ENCODE measurements at places on chromosomes 2 and 18.
A peak's percentile ranks its signal among the peaks of the same experiment; 100 is the strongest.

GRCh38 chr18:49725809-49726674, 87.3 kb downstream of the ACAA2 start:
- no peak for DNase-seq

- DNase-seq: peak; percentile 48
Observed at GRCh38 chr2:67772216-67773170, 290.3 kb downstream of the C1D start.

DNA sequence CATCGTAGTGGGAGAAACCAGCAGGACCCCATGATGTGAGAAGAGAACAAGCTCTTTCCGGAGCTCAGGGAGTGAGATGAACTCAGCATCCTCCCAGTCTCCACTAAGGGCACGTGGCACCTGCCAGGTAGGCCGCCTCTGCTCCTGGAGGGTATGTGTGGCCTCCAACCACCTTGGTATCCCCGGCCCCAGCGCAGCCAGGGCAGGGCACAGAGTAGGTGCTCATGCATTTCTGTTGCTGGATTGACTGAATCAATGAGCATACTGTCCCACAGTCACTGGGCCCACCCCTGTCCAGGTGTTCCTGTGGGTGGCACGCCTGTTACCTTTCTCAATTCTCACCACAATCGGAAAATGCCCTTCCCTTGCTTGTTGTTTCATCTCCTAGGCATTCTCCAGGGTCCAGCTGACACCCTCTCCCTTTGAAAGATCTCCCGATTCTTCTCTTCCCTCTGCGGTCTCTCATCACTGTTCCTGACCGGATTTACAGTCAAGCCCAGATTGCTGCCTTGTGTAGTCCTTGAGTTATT, 138.5 kb upstream of the SMAD2 start:
- DNase-seq: no peak

DNA sequence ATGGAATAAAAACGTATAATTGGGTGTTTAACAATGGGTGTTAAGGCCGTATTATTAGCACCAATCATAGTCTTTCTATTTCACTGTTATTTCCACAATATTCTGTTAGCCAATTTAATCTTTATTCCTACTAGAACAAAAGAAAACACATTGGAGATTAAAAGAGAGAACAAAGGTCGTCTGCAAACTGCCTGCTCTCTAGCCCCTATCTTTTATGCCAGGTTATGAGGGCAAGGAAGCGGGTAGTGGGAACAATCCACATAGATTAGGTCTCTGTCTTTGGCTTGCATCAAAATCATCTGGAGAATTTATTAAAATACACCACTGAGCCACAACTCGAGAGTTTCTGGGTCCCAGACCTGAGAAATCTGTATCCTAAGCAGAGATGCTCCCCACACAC, 69.4 kb upstream of the DSC1 start:
- DNase-seq: no peak

- no peak for DNase-seq
Observed at GRCh38 chr2:30866974-30867373, 59.7 kb upstream of the CAPN13 start.

- DNase-seq: no peak
Observed at GRCh38 chr2:21700644-21701043, 576.9 kb downstream of the TDRD15 start.

- DNase-seq: no peak
Observed at GRCh38 chr2:236250909-236251579, 13.2 kb downstream of the ASB18 start.

DNA sequence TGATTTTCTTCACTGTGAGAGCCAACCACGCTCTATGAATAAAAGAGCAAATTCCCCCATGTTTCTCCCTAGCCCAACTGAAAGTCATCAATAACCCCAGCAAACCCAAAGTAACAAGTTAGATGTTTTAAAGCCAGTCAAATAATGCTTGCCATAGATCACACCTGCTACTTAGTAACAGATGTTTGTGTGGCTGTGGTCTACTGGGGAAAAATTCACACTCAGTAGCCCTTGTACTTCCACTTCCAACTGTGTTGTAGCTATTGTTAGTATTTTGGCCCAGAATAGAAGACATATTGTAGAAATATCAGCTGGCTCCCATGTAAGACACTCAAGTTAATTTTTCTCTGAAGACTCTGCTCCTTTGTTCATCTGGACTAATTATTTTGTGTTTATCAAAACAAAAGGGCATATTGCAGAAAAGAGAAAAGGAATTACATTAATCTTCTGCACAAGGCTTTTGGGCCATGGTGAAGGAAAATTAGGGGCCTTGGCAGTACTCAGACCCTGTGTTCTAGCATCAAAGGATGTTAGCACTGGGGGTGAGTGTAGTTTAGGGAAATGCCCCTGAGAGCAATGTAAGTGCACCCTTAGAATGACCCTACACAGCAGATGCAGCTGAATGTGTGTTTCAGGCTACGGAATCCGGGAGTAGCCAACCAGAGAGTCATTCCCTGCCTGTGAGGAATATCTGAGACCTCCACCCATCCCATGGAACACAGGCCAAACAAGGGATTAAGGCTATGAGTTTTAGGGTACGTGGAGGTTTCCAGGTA, 521.9 kb downstream of the EPHA4 start:
- DNase-seq: no peak

DNA sequence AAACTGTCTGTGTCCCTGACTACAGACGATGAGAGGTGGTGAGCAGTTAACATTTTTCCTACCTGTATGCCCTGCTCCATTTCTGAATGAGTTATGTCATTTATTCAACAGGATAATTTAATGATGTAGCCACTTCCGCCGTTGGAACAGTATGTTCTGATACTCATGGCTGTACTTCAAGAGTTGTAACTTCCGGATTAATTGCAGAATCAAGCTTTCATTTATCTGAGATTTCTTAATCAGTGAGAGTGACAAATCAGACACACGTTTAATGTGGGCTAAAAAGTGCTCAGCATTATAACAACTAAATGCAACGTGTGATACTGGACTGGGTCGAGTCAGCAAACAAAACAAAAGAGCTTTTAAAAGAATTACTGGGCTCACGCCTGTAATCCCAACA, 107.7 kb downstream of the KCTD1 start:
- DNase-seq: no peak

DNA sequence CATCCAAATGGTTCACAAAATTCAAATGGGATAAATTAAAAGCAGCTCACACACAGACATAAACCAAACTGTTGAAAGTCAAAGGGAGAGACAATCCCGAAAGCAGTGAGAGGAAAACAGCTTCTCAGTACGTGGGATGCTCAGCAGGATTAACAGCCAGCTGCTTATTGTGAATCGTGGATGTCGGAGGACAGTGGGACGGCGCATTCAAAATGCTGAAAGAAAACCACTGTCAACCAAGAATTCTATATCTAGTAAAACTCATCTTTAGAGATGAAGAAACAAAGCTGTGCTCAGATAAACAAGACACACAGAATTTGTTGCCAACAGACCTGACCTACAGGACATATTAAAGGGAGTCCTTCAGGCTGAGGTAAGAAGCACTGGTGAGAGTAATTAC, 102.9 kb downstream of the NFATC1 start:
- no peak for DNase-seq

DNA sequence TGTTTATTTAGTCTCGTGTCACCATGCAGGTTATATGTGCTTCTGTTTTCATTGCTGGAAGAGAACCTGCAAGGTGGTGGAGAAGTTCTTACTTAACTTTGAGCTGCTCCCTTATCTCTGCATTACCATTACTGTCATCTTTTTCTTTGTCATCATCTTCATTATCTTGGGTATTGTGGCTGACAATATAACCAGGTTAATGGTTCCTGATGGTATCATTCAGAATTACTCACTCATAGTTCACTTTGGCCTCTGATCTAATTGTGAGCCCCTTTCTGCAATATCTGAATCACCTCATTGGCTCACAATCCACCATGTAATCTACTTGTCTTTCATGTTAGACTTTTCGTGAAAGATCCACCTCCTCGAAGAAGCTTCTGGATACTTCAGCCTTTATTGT, 5.0 kb downstream of the CD28 start:
- DNase-seq: no peak

GRCh38 chr18:5429681-5430080, 114.1 kb downstream of the EPB41L3 start:
- DNase-seq: no peak

DNA sequence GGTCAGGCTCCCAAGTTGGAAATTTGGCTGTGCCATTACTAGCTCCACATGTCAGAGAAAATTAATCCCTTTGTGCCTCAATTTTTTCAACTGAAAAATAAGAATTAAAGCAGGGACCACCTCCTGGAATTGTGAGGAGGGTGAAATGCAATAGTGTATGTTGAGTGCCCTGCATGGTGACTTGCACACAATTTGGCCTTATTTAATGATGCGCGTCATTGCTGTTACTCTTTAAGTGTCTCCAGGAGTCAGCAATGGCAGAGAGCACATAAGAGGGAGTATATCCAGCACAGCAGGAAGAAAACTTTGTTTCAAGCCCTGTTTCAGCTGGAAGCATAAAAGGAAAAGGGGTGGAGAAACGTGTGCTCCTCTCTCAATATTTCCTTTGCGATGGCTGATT, 215.8 kb downstream of the ALK start:
- peak; percentile 27 for DNase-seq

DNA sequence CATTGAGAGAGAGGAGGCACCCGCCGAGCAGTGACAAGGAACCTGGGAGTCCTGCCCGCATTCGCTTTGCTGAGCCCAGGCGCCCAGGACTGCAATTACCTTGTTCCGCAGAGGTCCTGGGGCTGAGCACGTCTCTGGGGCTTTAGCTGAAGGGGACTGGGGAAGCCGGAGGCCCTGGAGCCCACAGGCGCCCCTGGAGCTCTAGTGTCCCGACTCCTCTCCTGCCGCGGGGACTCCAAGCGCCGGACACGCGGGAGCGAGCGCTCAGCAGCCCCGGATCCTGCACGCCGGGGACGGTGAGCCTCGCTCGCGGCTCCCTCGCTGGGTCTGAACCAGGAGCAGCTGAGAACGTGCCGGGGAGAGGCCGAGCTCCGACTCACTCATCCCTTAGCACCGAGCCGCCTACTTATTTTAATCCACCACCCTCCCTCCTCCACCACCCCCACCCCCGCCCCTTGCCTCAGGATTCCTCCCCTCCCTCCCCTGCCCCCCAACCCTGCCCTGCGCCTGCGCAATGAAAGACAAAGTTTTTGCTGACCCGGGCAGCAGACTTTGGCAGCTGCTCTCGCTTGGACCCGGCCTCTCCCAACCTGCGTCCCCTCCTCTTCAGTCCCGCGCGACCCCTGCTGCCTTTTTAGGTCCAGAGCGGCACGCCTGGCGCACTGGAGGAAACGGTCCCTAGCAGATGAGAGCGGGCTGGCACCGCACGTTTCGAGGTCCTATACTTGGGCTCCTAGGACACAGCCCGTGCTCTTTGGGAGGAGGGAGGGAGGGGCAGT, at the start of gene OSR1:
Gene OSR1 (minus strand): TSS at position 382 of the 779 bp plus-strand sequence. CDS start 4,818 bp downstream, outside the sequence.
- peak; percentile 68 for DNase-seq

- no peak for DNase-seq
Observed at GRCh38 chr18:9612215-9612830, 2.0 kb downstream of the PPP4R1 start.

DNA sequence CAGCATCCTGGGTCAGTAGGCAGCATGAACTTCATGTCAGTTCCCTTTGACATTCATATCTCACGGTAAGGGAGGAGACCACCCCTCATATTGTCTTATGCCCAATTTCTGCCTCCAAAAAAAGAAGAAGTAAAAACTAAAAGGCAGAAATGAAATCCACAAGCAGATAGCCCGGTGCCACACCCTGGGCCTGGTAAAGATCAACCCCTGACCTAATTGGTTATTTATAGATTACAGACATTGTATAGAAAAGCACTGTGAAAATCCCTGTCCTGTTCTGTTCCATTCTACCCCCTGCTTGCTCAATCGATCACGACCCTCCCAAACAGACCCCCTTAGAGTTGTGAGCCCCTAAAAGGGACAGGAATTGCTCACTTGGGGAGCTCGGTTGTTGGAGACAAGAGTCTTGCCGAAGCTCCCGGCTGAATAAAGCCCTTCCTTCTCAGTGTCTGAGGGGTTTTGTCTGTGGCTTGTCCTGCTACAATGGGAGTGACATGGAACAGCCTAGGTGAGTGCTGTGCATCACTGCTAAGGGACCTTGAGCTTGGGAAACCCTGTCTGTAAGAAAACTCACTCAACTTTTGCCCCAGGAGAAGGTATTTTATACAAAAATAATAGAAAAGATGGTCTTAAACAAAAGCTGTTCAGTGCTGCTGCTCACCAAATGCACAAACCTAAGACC, 11.1 kb downstream of the NDUFV2 start:
- DNase-seq: no peak

GRCh38 chr2:65232636-65233035, 5.0 kb downstream of the ACTR2 start:
- DNase-seq: no peak

DNA sequence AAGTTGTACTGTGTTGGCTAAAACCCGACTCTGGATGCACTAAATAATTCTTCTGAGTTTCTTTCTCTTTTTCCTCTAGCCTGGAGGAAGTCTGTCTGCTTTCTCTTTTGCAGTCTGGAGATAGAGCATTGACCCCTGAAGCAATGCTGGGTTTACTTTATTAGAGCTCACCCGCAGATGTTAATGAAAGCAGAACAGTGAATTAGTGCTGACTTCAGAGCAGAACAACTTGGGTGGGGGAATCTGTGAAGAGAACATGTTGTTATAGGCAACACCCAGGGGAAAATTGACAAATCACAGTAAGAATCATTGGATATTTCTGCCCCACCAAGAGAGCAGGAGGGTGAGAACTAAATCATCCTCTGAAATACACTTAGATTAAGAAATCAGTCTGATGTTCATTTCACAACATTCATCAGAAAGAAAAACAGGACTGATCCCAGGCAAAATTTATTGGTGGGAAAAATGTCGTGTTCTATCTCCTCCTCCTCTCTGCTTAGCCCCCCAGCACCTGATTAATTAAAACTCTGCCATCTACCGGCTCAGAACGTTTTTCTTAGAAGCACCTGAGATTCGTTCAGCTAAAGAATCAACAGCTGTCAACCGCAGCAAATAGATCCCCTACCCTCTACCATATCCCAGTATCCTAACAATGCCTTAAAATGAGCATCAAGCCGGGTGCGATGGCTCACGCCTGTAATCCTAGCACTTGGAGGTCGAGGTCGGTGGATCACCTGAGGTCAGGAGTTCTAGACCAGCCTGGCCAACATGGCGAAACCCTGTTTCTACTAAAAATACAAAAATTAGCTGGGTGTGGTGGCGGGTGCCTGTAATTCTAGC, 165.1 kb downstream of the FMNL2 start:
- DNase-seq: no peak

- no peak for DNase-seq
Observed at GRCh38 chr2:181788897-181789555, 102.5 kb upstream of the ITPRID2 start.

- no peak for DNase-seq
Observed at GRCh38 chr2:207871506-207871905, 101.8 kb upstream of the FZD5 start.

GRCh38 chr18:79515331-79515730, 119.6 kb downstream of the NFATC1 start:
- DNase-seq: no peak
